ENCODE measurements at places on chromosomes 16 and 17.
A peak's percentile ranks its signal among the peaks of the same experiment; 100 is the strongest.

DNA sequence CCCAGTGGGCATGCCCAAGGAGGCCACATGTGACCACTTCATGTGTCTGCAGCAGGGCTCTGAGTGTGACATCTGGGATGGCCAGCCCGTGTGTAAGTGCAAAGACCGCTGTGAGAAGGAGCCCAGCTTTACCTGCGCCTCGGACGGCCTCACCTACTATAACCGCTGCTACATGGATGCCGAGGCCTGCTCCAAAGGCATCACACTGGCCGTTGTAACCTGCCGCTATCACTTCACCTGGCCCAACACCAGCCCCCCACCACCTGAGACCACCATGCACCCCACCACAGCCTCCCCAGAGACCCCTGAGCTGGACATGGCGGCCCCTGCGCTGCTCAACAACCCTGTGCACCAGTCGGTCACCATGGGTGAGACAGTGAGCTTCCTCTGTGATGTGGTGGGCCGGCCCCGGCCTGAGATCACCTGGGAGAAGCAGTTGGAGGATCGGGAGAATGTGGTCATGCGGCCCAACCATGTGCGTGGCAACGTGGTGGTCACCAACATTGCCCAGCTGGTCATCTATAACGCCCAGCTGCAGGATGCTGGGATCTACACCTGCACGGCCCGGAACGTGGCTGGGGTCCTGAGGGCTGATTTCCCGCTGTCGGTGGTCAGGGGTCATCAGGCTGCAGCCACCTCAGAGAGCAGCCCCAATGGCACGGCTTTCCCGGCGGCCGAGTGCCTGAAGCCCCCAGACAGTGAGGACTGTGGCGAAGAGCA, 4.4 kb downstream of the WFIKKN2 start:
- DNase-seq = no peak

DNA sequence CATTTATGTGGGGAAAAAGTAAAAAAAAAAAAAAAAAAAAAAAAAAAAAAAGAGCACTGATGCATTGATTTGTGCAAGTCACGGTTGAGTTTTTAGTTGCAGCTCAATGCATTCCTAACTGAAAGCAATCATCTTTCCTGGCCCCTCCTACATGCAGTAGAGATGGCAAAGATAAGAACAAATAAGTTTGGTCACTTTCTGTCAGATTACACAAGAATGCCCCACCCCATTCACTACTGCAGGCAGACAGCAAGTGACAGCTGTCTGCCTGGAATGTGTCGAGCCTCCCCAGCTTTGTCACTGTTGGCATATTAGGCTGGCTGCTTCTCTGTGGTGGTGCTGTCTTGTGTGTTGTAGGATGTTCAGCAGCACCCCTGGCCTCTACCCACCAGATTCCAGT, 243.5 kb downstream of the FOXL1 start:
- no peak for DNase-seq

DNA sequence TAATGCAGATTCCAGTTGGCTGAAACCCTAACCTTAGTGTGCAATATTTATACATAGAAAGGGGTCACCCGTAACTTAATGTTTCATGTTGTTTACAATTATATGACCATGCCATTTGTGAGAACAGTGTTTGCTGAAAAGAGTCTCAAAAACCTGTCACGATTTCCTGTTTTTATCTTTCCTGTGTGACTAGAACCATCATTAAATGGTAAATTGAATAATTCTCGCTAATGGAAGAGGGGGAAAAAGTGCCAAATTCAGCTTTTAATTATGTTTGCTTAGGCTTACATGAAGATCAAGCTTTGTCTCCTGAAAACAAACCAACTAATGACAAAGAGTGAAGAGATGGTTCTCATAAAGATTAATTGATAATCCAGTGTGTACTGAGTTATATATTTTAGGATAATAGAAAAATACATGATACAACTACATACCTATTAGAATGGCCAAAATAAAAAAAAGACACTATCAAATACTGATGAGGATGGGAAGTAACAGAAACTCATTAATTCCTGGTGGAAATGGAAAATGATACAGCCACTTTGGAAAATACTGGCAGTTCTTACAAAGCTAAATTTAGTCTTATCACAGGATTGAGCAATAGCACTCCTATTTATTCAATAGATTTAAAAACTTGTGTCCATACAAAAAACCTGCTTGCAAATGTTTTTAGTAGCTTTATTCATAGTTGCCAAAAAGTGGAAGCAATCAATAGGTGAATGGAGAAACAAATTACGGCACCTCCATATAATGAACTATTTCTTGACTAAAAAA, 141.7 kb downstream of the CDK5R1 start:
- no peak for DNase-seq

- no peak for DNase-seq
Measured at GRCh38 chr16:10685709-10686108, 9.0 kb downstream of the TEKT5 start.

- peak; percentile 70 for DNase-seq
Measured at GRCh38 chr17:17416007-17416399, 60.8 kb upstream of the MED9 start.

DNA sequence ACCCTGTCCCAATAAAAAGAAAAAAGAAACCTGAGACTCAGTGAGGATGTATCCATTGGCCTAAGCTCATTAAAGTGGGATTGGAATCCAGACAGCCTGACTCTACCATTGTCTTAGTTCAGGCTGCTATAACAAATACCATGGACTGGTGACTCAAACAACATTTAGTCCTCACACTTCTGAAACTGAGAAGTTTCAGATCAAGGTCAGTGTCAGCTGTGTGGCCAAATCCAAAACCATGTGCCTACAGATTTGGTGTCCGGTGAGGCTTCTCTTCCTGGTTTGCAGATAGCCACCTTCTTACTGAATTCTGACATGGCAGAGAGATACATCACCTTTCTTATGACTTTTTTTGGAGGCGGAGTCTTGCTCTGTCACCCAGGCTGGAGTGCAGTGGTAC, 53.3 kb upstream of the KDM8 start:
- DNase-seq = no peak

GRCh38 chr17:9941305-9941704, 36.2 kb upstream of the RCVRN start:
- DNase-seq = no peak

DNA sequence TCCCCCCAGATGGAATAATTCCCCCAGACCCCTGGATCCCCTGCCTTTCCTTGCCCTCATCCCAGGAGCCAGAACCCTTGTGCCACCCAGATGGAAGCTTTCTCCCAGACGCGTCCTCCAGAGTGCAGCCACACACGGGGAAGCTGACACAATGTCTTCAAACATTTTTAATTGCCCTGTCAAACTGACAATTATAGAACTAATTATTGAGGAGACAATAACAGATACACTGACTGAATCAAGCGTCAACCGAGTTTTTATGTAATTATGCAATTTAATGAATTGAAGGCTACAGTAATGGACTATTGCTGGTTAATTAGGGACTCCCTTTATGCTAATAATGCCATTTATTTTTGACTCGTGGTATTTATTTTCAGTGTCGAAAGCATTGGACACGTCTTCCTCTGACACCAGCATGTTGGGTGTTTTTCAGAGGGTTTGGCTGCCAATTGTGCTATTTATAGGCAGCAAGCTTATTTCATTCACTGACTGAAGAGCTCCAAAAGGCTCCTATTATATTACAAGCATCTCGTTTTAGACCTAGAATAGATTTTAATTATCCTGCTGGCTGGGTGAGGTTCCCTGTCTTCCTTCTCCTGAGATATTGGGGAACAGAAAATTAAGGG, 298.2 kb upstream of the C16orf82 start:
- DNase-seq = no peak

DNA sequence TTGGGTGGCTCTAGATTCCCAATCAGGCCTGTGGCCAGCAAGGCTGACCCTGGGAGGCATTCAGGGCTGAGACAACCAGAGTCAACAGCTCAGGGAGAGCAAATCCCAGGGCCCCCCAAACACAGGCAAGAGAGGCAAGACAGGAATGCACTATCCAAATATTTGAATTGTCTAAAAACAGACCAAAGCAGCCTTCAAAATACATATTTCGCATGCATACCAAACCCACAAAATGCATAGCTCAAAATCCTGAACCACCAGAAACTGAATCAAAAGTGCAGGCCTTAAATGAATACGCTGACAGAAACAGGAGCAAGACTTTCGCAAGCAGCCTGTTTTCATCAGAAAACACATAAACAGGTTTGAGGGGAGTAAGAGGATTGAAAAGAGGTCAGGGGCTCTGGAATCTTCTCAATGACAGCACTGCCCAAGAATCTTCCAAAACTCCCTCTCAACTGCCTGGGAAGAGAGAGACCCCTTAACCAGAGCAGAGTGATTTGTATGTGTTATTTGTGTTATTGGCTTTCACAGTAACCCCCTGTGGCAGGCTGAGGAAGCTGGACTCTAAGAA, 213.6 kb upstream of the CDH5 start:
- no peak for DNase-seq

DNA sequence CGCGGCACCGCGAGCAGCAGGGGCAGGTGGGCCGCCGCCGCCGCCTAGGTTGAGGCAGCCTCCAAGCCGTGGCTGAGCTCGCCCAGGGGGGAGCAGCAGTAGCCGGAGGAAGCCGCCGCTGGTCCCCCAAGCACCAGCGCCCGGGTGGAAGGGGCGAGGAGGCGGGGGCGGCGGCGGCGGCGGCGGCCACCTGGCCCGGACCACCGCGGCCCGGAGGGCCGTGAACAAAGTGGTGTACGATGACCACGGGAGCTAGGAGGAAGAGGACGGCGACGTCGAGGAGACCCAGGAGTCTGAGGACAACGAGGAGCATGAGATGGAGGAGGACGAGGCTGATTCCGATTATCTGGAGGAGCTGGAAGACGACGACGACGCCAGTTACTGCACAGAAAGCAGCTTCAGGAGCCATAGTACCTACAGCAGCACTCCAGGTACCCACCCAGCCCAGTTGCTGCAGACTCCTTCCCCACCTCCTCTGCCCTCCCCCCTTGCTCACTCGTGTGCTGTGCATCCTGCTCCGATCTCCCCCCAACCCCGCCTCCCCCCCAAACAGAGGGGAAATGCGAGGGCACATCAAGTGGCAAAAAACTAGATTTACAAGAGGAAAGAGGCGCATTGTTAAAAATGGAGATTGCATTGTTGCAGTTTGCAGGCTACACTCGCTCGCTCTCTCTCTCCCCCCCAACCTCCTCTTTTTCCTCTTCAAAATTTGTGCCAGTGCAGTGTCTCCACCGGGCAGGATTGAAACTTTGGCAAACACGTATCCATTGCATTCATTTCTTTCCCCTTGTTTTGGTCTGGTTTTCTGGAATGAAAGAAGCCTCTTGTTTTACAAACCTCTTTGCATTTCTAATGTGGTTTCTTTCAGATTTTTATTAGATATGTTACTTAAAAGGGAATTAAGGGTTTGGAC, 41.8 kb upstream of the AMZ2 start:
- DNase-seq = no peak

DNA sequence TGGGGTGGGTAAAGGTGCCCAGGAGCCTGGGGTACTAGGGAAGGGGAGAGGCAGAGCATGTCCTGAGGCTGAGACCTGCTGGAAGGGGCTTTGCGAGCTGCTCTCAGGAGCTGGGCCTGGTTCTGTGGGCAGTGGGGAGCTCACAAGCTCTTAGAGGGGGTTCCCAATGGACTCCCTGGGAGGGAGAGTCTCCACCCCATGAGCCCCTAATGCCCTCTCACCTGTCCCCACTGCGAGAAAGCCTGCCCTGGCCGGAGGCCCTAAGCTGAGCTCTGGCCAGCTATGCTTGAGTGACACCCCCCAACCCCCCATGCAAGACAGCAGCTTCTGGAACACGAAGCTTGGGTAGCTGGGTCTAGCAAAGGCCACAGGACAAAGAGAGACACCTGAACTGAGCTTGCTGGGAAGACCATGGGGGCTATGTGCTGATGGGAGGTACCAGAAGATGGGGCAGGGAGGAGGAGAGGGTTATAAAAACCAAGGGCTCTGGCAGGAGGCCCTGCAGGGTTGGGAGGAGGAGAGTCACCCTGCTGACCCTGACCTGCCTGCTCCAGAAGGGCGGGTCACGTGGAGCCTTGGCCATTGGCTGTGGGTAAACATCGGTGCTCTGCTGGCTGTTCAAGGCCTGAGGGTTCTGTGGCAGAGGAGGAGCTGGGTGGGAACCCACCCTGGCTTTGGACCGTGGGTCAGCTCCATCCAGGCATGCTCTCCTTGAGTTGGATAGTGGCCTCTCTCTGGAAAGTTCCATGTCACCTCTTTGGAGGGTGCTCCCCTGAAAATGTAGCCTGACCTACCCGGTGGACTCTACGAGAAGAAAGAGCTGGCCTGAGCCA, 106.7 kb downstream of the RAB11FIP4 start:
- DNase-seq = no peak

GRCh38 chr16:65523283-65523944, 401.6 kb upstream of the CDH11 start:
- DNase-seq = no peak

GRCh38 chr17:49213399-49213798, 2.9 kb downstream of the ABI3 start:
- no peak for DNase-seq

GRCh38 chr17:77492446-77493237, 351.9 kb downstream of the SEC14L1 start:
- no peak for DNase-seq

DNA sequence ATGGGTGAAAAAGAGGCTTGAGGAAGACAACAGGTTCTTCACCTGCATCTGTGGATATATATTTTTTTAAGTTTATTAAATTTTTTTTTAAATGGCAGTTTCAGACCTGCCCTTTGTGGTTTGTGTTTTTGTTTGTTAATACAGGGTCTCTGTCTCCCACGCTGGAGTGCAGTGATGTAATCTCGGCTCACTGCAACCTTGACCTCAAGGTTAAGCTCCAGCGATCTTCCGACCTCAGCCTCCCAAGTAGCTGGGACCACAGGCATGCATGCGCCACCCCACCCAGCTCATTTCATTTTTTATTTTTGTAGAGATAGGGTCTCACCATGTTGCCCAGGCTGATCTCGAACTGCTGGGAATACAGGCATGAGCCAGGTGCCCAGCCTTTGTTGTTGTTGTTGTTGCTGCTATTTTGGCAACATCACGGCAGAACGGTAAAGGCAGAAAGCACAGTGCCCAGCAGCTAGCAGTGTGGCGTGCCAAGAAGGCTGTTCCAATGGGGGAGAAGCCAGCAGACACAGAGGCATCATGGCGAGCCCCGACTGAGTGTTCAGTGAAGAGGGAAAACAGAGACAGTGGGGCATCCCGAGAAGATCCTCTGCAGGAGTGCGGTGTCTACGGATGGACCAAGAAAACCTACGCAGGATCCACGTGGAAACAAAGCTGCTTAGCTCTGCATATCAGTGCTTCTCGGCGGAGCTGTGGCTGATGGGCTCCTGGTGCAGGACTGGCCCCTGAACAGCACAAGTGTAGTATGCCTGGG, 19.6 kb downstream of the TMC6 start:
- DNase-seq = no peak

- DNase-seq = no peak
Measured at GRCh38 chr16:51864575-51864974, 682.4 kb downstream of the TOX3 start.

DNA sequence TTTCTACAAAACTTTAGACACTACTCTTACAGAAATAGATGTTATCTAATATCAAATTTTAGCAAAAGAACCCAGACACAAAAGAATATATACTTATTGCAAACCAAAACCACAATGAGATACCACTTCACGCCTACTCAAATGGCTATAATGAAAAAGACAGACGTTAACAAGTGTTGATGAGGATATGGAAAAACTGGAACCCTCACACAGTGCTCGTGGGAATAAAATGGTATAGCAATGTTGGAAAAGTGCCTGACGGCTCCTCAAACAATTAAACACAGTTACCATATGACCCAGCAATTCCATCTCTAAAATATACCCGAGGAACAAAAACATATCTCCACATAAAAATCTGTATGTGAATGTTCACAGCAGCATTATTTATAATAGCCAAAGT, 27.1 kb downstream of the USP31 start:
- DNase-seq = no peak

Data from hematopoietic multipotent progenitor cell treated with erythropoietin and hydrocortisone succinate and interleukin-3 and kit ligand, for 17 days (in vitro differentiated cells).